Endothelial cell of umbilical vein (primary cell): ENCODE measurements at places on chromosomes 3 and 15. TPM values are rescaled to one million over a fixed set of nuclear protein-coding genes. Genes with fewer than 3 reads are reported as not detected.

Gene PIGZ
- total RNA-seq = 5.1 and 6.0 TPM in 2 replicates

Gene DNAH1
- total RNA-seq = 5.0 and 5.8 TPM in 2 replicates

Gene ERC2
- 15.5 and 17.8 TPM in 2 replicates for total RNA-seq

Gene RARRES1
- 1.5 and 1.8 TPM in 2 replicates for total RNA-seq

Gene AQP9
- not detected in 2 replicates for total RNA-seq

Gene ZIC4
- not detected in 2 replicates for total RNA-seq

Gene CYP1A2
- total RNA-seq = not detected in 2 replicates

Gene PLA2G4D
- not detected in 2 replicates for total RNA-seq

Gene VIPR1
- 0.67 and 3.8 TPM in 2 replicates for total RNA-seq

Gene IGSF10
- not detected in 2 replicates for total RNA-seq

Gene STAC
- total RNA-seq = 0.88 TPM in 1 of 2 replicates, not detected in the other

Gene TADA3
- 31.0 and 31.3 TPM in 2 replicates for total RNA-seq

Gene SLC25A20
- 7.9 and 8.4 TPM in 2 replicates for total RNA-seq

Gene ACP3
- not detected in 2 replicates for total RNA-seq

Gene RARB
- 19.3 and 23.4 TPM in 2 replicates for total RNA-seq

Gene CD276
- 85.6 and 85.7 TPM in 2 replicates for total RNA-seq

Gene HRG
- not detected in 2 replicates for total RNA-seq

Gene DPPA2
- not detected in 2 replicates for total RNA-seq

Gene LARP6
- total RNA-seq = 16.9 and 25.2 TPM in 2 replicates

Gene CYP8B1
- total RNA-seq = not detected in 2 replicates

Gene AMIGO3
- total RNA-seq = 0.21 TPM in 1 of 2 replicates, not detected in the other

Gene UACA
- total RNA-seq = 270 and 292 TPM in 2 replicates

Gene GUCA1C
- total RNA-seq = not detected in 2 replicates

Gene GOLGA8S
- total RNA-seq = 0.42 and 0.55 TPM in 2 replicates

Gene PLXNB1
- 43.0 and 43.1 TPM in 2 replicates for total RNA-seq

Gene ZIC1
- not detected in 2 replicates for total RNA-seq

Gene SCG5
- total RNA-seq = 2.1 and 3.3 TPM in 2 replicates

Gene TMC3
- total RNA-seq = not detected in 2 replicates

Gene TMA7
- 306 and 332 TPM in 2 replicates for total RNA-seq

Gene HTR3E
- total RNA-seq = not detected in 2 replicates

Gene AGTR1
- total RNA-seq = not detected in 2 replicates

Gene TTC21A
- 6.3 and 7.8 TPM in 2 replicates for total RNA-seq

Gene ACTC1
- total RNA-seq = not detected in 2 replicates

Gene PARL
- 48.1 and 54.1 TPM in 2 replicates for total RNA-seq
